ENCODE measurements at places on chromosomes 13 and 19. TPM values are rescaled to one million over a fixed set of nuclear protein-coding genes. Genes with fewer than 3 reads are reported as not detected.

DNA sequence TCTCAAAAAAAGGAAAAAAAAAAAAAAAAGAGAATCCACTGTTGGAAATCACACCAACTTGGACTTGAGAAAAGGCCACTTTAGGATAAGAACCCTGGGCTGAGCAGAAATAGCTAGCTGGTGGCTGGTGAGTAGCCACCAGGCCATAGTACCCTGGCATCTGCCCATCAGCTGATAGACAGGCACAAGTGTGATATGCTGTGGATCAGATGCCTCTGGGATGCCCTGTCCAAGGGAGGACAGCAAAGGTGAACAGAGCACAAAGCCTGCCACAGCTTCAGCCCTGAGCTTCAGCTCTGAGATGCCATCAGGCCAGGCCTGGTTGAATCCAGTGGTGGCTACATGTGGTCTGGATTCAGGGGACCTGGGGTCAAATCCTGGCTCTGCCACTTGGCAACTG is 8.7 kb downstream of the SIRT2 start:
- no peaks in the 10 kb centered on the region for H3K36me3 ChIP-seq
- peaks cover 11% of the 10 kb centered on the region for H3K4me1 ChIP-seq
- H3K27ac ChIP-seq, result no peak overlapping the region
- H3K27me3 ChIP-seq, result no peaks in the 10 kb centered on the region
- no peak overlapping the region for H3K4me3 ChIP-seq

DNA sequence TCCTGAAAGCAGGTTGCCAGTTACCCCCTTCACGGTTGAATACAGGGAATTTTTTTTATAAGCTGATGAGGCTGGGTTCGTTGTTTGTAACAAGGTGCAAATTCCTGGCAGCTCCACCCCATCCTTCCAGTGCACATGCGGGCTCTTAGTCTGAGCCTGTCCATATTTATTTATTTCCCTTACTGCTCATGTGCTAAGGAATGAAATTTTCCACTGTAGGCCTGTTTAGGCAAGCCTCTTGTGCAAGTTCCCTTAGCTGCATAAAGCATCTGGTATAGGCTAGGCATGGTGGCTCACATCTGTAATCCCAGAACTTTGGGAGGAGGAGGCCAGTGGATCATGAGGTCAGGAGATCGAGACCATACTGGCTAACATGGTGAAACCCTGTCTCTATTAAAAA is 560.9 kb upstream of the PCDH9 start:
- no peaks in the 10 kb centered on the region for H3K36me3 ChIP-seq
- no peak overlapping the region for H3K4me3 ChIP-seq
- no peaks in the 10 kb centered on the region for H3K4me1 ChIP-seq
- no peaks in the 10 kb centered on the region for H3K27me3 ChIP-seq
- no peak overlapping the region for H3K27ac ChIP-seq

GRCh38 chr13:73880365-73880764 is 253.8 kb downstream of the KLF12 start:
- no peak overlapping the region for H3K27ac ChIP-seq
- H3K4me1 ChIP-seq, result peaks cover 9% of the 10 kb centered on the region
- no peaks in the 10 kb centered on the region for H3K36me3 ChIP-seq
- H3K4me3 ChIP-seq, result no peak overlapping the region
- H3K27me3 ChIP-seq, result no peaks in the 10 kb centered on the region

DNA sequence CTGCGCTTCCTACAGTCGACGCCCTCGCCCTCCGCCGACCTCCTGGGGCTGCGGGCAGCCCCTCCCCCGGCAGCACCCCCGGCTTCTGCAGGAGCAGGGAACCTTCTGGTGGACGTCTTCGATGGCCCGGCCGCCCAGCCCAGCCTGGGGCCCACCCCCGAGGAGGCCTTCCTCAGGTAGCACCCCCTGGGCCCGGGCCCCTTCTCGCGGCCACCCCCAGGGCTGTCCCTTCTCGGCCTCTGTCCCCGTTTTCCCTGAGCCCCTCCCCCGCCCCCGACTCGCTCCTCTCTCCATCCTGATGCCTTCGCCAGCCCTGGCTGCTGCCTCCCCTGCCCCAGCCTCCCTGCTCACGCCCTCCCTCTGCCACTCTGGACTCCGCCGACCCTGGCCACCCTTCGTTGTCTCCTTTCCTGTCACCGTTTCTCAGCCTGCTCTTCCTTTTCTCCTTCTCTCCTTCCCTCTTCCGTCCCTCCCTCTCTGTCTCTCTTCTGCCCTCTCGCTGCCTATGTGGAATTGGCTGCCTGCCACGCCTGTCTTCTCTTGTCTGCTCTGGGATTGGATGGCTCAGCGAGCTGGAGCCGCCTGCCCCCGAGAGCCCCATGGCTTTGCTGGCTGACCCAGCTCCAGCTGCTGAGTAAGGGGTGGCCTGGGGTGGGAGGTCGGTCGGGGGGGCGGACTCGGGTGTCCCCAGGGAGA is 11.0 kb downstream of the FUZ start:
- H3K4me3 ChIP-seq, result no peak overlapping the region
- no peaks in the 10 kb centered on the region for H3K27me3 ChIP-seq
- H3K36me3 ChIP-seq, result no peaks in the 10 kb centered on the region
- no peak overlapping the region for H3K27ac ChIP-seq
- DNase-seq, result no peak

GRCh38 chr19:45507872-45508416 is 665 bp downstream of the VASP start:
- no peaks in the 10 kb centered on the region for H3K27me3 ChIP-seq
- H3K36me3 ChIP-seq, result no peaks in the 10 kb centered on the region
- DNase-seq, result peak; percentile 47
- peak overlapping the region; percentile 43 for H3K27ac ChIP-seq

- no peaks in the 10 kb centered on the region for H3K36me3 ChIP-seq
- no peaks in the 10 kb centered on the region for H3K27me3 ChIP-seq
- DNase-seq, result no peak
- no peak overlapping the region for H3K27ac ChIP-seq
- no peaks in the 10 kb centered on the region for H3K4me1 ChIP-seq
Measured at GRCh38 chr13:94470126-94470525, 9.4 kb downstream of the DCT start.

DNA sequence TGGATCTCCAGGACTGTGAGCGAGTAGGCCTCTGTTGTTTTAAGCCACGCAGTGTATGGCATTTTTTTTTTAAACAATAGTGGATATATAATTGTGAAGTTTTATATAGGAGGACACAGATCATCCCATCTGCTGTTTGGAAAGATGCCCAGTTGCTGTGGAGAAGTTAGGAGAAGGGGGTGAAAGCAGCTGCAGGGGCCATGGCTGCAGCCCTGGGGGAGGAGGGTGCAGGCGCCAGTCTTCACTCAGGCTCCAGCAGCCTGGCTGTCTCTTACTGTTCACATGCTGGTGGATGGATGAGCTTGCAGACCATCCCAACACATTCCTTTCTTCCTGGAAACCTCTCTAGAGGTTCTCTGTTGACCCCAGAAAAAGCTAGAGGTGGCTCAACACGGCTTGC is 242.3 kb downstream of the TEX29 start:
- H3K4me3 ChIP-seq, result no peak overlapping the region
- no peaks in the 10 kb centered on the region for H3K36me3 ChIP-seq
- no peak for DNase-seq
- no peak overlapping the region for H3K27ac ChIP-seq

GRCh38 chr13:26881154-26881553 is 120.6 kb upstream of the GPR12 start:
- H3K4me3 ChIP-seq, result no peak overlapping the region
- no peak for DNase-seq
- H3K27ac ChIP-seq, result no peak overlapping the region
- H3K4me1 ChIP-seq, result no peaks in the 10 kb centered on the region
- no peaks in the 10 kb centered on the region for H3K36me3 ChIP-seq
- H3K27me3 ChIP-seq, result peaks cover 4% of the 10 kb centered on the region

DNA sequence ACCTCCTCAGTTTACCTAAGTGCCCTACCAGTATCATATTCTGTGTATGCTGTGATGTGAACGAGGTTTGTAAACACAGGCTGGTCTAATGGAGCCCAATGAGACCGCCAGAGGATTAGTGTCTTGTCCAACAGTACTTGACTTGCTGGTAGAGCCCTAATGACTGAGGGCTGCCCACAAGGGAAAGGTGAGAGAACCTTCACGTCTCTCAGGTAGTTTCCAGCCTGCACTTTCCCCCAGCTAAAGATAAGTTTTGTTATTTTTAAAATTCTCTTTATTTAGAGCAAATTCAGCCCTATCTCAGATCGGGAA is 498 bp upstream of the RBM26 start:
- H3K4me3 ChIP-seq, result peak overlapping the region; percentile 83
- no peaks in the 10 kb centered on the region for H3K36me3 ChIP-seq
- peaks cover 28% of the 10 kb centered on the region for H3K4me1 ChIP-seq
- DNase-seq, result no peak

- no peaks in the 10 kb centered on the region for H3K27me3 ChIP-seq
- DNase-seq, result no peak
- H3K4me3 ChIP-seq, result no peak overlapping the region
- no peaks in the 10 kb centered on the region for H3K4me1 ChIP-seq
- H3K27ac ChIP-seq, result no peak overlapping the region
Measured at GRCh38 chr13:96730676-96731075, 263.6 kb downstream of the OXGR1 start.

GRCh38 chr19:44846455-44847143 is 502 bp downstream of the NECTIN2 start:
- peaks cover 35% of the 10 kb centered on the region for H3K4me1 ChIP-seq
- H3K4me3 ChIP-seq, result peak overlapping the region; percentile 19
- DNase-seq, result peak; percentile 32
- H3K27me3 ChIP-seq, result peaks cover 33% of the 10 kb centered on the region

GRCh38 chr19:43572171-43572588 is 3.1 kb downstream of the XRCC1 start:
- H3K4me3 ChIP-seq, result no peak overlapping the region
- no peak overlapping the region for H3K27ac ChIP-seq
- no peak for DNase-seq
- H3K36me3 ChIP-seq, result no peaks in the 10 kb centered on the region

DNA sequence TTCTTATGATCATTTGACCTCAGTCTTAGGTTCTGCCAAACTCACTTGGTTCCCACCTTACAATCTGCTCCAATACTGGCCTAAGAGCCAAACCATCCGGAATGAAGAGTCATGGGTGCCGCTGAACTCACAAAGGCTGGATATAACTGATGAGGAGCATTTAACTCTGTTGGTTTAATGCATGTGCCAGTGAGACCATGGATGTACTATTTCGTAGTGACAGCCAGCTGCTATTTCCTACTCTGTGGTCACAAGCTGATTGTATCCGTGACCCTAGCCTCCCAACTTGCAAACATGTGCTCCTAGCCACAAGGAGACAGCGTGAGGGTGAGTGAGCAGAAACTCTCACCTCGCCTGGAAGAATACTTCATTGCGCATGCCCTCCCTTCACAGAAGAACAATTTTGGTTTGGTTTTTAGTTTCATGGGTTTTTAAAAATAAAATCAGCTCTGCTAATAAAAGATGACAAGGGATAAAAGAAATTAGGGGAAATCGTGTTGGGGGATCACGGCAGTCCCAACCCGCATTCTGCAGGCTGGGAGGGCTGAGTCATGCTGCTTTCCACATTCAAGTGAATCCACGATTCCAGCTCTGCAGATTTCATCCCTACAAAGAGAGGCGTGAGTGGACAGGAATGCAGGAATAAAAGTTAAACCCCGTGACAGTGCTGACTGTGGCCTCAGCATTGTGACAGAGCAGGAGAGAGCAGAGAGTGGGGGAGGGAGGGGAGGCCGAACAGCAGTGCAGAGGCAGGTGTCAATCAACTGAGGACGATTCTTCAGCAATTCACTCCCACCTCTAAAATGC is 66.8 kb upstream of the RAP2A start:
- no peak overlapping the region for H3K4me3 ChIP-seq
- H3K27me3 ChIP-seq, result no peaks in the 10 kb centered on the region
- peaks cover 6% of the 10 kb centered on the region for H3K4me1 ChIP-seq
- peaks cover 24% of the 10 kb centered on the region for H3K36me3 ChIP-seq

The PLPP2 gene
- total RNA-seq, result 0.37 TPM

The MYH14 gene
- total RNA-seq, result not detected

The ZNF284 gene
- 4.9 TPM for total RNA-seq

The NAA16 gene
- 32.5 TPM for total RNA-seq

The PRSS57 gene
- total RNA-seq, result not detected

The DNAAF3 gene
- not detected for total RNA-seq

The PRMT1 gene
- 175 TPM for total RNA-seq
